ENCODE measurements at places on chromosomes 2 and 18.
A peak's percentile ranks its signal among the peaks of the same experiment; 100 is the strongest.

DNA sequence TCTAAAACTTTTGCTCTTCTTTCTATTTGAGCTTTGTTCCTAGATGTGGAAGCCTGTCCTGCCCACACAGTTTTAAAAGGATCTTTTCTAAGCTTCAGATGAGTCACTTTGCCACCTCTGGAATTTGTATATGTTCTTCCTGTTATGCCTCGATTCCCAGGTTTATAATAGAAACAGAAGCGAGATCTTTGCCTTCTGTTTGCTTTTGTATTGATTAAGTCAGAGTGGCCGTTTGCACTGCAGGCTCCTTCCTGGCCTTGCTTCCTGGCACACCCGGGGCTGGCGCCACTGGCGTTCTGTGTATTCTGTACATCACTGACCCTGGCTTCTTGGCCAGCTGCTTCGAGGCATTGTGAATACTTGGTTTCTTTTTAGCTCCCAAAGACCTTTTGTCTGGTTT is 91.8 kb downstream of the MTCL1 start:
- no peak for DNase-seq

- DNase-seq: no peak
These were observed 205.9 kb upstream of the STK17B start for GRCh38 chr2:196376984-196377877.

DNA sequence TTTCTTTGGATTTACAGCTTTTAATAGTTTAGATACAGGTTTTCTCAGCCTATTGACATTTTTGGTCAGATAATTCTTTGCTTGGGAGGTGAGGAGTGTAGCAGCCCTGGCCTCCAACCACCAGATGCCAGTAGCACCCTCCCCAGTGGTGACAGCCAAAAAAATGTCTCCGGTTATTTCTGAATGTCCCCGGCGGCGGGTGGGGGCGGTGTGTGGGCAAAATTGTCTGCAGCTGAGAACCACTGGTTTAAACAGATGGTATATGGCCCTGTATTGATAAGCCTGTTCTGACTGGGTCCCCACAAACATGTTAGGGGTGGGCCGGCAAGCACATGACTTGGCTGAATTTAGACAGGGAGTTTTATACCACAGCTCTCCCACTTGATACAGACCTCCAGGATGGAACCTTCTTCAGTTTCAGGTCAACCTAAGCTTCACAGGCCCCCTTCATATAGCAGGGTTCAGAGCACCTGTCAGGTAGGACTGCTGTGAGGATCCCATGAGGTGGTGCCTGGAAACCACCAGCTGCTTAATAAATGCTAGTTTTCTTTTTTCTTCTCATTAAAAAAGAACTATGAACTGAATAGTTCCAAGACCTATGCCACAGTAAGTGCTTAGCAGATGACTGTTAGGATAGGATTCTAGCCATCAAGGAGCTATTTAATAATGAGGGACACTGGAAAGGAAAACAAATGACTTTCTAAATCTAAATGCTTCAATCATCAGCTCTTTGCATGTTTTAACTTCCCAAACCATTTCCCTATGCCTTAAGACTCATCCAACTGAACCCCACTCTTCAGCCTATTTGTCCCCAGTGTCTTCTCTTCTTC is 18.1 kb downstream of the LPIN2 start:
- DNase-seq: no peak

DNA sequence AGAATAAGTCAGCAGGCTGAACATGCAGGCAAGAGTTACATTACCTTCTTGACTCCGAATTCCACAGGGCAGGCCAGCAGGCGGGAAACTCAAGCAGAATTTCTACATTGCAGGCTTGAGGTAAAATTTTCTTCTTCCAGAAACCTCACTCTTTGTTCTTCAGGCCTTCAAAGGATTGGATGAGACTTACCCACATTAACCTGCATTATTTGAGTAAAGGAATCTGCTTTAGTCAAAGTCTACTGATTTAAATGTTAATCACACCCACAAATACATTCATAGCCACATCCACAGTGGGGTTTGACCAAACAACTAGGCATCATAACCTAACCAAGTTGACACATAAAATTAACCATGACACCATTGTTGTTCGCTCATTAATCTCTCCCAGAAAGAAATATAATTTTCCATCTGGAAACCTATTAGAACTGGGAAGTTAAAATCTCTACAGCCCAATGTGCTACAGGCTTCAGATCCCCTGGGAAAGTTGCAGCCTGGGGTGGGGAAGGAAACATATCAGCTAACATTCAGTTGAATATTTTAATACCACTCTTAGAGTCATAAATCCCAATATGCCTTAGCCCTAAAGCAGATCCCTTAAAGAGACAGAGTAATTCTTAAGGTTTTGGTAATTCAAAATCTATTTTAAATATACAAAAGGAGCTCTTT is 468.2 kb upstream of the TNP1 start:
- DNase-seq: no peak

GRCh38 chr18:74114116-74114515 is 33.5 kb downstream of the FBXO15 start:
- no peak for DNase-seq

- no peak for DNase-seq
These were observed 34.3 kb upstream of the ITM2C start for GRCh38 chr2:230830428-230830827.

- DNase-seq: no peak
These were observed 542.3 kb downstream of the METTL4 start for GRCh38 chr18:2028986-2029385.

GRCh38 chr2:136331226-136331625 is 213.3 kb upstream of the CXCR4 start:
- no peak for DNase-seq

DNA sequence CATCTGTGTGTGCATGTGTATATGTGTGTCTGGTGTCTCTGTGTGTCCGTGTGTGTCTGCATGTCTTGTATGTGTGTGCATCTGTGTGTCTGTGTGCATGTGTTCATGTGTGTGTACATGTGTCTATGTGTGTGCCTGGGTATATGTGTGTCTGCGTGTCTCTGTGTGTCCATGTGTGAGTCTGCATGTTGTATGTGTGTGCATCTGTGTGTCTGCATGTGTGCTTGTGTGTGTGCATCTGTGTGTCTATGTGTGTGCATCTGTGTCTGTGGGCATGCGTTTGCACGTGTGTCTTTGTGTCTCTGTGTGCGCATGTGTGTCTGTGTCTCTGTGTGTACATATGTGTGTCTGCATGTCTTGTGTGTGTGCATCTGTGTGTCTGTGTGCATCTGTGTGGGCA is 207.7 kb downstream of the TNS1 start:
- peak; percentile 4 for DNase-seq

DNA sequence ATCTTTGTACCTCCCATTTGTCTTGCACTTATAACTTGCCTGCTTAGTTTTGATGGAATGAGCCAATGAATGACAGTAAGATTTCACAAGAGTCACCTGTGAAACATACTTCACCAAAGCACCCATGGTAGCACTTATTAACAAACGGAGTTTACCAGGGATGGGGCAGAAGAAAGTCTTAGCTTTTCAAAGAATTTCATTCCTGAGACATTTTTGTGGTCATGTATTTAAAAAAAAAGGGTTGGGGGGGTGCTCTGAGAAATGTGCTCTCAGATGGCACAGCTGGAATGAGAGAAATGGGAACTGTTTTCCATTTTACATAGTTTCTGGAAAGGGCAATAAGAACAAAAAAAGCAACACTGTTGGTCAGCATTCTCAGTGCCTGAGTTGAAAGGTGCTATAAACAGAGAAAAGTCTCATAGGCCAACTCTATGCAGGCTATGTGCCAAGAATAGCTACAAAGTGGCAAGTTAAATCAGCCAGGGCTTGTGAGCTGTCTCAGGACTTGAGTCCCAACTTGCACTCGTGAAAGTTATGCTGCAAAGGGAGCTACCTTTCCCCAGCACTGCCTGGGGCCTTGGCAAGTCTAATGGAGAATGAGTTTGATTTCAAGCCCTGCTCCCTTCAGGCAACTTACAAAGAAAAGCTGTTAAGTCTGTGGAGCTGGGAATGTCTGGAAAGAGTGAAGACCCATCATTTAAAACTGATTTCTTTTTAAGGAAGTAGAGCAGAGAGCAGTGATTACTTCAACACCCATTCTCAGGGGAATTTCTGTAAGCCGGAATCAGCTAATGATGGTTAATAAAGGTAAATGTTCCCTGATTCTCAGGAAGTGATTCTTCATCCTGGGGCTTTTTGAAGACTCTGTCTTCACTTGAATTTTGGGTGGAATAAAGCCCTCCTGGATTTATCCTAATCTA is 170.6 kb downstream of the SLC8A1 start:
- no peak for DNase-seq

DNA sequence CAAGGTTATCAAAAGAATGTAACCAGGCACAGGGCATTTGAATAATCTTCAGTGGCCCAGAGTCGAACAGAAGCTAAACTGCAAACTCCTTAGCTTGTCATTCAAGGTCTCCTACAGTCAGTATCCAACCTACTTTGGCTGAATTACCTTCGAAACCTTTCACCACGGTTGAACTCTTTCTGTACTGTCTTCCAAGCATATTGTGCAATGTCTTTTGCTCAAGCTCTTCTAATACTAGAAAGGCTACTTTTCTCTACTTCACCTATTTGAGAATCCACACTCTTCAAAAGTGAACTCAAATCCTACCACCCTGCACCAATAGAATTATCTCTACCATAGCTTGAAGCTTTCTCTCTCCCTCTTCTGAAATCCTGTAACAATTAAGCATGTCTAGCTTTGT is 142.9 kb downstream of the NR4A2 start:
- DNase-seq: no peak

GRCh38 chr2:230205034-230205433 is 14.8 kb downstream of the SP110 start:
- DNase-seq: no peak

DNA sequence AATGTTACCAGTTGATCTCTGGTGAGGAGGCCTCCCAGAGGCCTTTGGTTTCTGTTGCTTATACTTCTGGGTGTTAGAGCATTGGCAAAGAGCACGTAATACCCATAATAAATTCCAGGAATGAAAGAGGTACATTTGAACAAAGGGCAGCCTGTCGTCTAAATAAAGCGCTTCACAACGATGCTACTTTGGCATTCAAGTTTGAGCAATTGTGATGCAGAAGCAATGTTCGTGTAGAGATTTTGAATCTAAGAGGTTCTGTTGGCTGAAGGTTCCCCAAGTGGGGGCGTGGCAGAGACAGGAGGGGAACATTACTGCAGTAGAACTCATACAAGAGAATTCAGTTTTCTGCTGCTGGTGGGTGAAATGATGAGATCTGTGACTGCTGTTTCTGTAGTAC is 27.8 kb downstream of the ZNF532 start:
- no peak for DNase-seq

- no peak for DNase-seq
These were observed 44.8 kb upstream of the RAB6D start for GRCh38 chr2:131408778-131409177.

GRCh38 chr2:62660582-62661262 is 44.8 kb upstream of the EHBP1 start:
- DNase-seq: no peak

DNA sequence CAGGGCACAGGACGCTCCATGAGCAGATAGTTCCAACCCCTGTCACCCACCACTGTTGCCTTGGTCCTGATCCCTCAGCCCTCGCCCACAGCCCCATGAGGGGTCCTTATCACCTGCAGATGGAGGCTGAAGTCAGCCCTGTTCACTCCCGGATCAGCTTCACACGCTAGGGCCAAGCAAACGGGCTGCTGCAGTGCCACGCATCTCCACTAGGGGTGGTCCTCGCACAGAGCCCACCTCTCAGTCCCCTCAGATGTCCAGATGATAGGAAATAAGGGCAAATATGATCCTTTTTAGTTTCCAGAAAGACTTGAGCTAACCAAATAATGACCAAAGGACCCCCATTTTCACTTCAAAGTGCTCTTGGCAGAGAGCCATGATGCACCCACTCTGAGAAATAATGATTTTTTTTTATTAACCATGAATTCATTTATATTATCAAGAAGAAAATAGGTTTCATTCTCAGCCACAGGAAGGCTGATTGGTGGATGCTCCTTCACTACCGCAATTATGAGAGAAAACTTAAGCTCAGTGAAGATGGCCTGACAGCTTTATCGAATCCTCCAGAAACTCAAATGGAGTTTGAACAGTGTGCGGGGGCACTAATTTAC is 71.9 kb upstream of the KLHL29 start:
- DNase-seq: no peak

GRCh38 chr2:149857344-149857743 is 269.8 kb upstream of the MMADHC start:
- DNase-seq: no peak

DNA sequence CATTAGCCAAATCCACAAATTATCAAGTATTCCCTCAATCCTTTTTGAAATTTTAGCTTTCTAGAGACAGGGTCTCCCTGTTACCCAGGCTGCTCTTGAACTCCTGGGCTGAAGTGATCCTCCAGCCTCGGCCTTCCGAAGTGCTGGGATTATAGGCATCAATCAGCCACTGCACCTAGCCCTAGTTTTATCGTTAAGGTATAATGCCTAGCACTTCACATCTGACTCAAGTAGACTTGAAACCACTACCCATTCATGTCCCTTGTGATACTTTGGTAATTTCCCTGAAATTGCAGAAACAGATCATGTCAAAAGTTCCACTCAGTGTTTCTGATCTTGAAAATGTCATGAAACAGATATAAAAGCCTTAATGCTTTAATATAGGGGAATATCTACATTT is 26.3 kb downstream of the MEX3C start:
- no peak for DNase-seq

DNA sequence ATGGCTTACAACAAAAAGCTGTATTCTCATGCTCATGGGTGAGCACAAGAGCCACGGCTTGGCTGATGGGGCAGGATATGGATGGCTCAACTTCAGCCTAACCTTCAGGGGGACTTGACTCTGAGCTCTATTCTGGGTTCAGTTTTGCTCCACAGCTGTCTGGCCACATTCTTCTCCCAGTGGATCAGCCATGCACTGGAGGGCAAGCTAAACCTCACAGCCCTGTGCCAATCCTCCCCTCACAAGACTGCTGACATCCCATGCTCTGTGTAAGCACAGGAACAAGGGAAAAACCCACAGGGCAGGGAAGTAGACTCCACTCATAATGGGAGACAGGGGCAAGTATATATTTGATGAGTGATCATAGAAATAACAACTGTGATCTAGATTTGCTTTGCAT is 35.6 kb downstream of the COPS8 start:
- no peak for DNase-seq

GRCh38 chr2:138298120-138298814 is 203.3 kb upstream of the SPOPL start:
- DNase-seq: no peak

DNA sequence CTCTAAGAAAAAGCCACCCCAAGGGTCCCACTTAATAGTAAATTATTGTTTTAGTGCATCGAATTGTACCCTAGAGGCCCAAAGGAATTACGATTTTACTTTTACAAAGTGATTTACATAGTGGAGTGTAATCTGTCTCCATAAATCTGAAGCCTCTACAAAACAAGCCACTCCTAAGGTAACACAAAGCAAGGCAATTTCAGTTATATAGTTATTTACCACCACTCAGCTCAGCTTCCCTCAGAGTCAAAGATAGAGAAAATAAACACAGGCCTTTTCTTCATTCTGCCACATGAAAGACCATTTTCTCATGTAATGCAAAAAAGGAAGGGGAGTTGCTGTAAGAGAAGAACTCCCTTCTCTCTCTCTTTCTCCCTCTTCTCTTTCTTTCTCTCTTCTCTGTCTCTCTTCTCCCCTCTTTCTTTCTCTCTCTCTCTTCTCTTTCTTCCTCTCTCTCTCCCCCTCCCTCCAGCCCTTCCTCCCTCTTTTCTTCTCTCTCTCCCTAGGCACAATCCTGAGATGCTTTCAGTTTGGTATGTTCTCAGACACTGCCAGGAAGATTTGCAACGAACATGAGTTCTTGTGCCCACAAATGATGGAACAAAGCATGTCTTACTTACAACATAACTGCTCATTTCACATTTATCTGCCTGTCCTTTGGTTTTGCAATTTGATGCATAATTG is 264.5 kb downstream of the BCL2 start:
- DNase-seq: no peak

All from omental fat pad (tissue), 4 donors.